ENCODE measurements at places on chromosomes 5 and 9.

DNA sequence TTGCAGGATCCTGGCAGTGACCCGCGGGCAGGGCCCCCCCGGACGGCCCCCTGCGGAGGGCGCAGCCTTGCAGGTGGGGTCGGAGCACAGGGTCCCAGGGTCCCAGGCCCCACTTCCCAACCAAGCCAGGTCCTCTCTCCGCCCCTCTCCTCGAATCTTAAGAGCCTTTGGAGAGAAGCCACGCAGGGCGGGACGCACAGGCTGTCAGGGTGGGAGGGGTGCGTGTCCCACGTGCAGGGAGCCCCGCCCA, 18.4 kb upstream of the EGFL7 start:
- no peak for DNase-seq

- no peak for DNase-seq
These were observed 52.5 kb upstream of the SEMA6A start for GRCh38 chr5:116626945-116627679.

GRCh38 chr9:99024959-99025358, 80.0 kb upstream of the TGFBR1 start:
- DNase-seq: no peak

GRCh38 chr9:136054798-136055714, 40.0 kb downstream of the NACC2 start:
- no peak for DNase-seq

DNA sequence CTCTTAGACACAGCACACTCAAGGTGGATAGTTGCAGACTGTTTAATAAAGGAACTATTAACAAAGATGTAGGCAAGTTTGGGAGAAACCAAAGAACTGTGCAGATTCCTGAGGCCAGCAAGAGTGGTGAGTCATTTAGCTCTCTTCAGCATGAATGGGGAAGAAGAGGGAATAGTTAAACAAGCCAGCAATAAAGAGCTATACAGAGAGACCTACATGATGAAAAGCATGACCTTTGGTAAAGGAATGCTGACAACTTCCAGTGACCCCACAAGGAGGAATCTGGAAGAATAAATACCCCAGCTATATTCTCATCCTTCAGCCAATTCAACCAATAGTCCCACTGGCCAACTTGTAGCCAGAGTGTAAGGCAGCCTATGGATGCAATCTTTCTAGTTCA, 706.0 kb upstream of the GRAMD2B start:
- peak; percentile 73 for DNase-seq

DNA sequence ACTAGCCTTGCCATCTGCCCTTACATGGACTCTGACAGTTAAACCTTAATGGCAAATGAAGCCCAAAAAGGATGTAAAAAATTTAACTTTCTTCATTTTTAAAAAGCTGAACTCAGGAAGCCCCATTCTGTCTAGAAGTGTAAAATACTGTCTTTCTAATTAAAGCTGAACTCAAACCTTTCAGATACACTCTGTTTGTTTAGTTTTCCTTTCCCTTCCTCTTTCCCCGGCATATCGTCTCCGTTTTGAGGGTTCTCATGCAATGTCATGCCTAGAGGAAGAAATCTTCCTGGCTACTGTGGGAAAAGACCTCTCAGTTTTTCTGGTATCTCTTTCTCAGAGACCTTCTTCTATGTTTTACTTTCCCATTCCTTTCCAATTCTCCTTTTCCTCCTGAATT, 841.5 kb downstream of the DTWD2 start:
- DNase-seq: no peak

DNA sequence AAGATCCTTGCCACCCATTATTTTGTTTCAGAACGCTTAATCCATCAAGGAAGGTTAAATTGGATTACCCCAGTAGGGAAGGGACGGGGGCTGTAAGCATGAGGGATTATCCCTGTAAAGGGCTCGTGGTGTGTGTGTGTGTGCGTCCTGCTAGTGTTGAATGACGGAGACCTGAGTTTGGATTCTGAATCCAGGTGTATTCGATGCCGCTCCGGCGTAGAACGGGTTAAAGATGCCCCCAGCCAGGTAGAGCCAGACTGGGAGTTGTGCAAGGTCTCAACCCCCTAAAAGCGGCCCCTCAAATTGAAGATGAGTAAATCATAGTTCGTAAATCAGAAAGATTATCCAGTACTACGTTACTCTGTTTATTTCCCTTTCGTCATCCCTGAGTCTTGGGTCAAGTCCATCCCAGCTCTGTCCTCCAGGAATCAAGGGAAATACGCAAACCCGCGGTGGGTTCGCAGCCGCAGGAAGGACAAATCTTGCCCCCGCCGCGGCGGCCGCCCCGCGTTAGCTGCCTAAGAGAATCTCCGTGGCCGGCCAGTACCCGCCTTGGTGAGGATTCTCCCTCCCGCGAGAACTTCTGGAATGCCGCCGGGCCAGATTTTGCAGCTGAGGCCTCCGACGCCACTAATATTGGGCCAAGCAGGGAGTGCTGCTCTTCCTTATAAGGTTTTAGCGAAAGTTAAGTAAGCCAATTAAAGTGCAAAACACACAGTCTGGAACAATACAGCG, 586 bp upstream of the MTAP start:
- peak; percentile 51 for DNase-seq

GRCh38 chr5:115542086-115542485, 2.5 kb downstream of the FEM1C start:
- DNase-seq: no peak

DNA sequence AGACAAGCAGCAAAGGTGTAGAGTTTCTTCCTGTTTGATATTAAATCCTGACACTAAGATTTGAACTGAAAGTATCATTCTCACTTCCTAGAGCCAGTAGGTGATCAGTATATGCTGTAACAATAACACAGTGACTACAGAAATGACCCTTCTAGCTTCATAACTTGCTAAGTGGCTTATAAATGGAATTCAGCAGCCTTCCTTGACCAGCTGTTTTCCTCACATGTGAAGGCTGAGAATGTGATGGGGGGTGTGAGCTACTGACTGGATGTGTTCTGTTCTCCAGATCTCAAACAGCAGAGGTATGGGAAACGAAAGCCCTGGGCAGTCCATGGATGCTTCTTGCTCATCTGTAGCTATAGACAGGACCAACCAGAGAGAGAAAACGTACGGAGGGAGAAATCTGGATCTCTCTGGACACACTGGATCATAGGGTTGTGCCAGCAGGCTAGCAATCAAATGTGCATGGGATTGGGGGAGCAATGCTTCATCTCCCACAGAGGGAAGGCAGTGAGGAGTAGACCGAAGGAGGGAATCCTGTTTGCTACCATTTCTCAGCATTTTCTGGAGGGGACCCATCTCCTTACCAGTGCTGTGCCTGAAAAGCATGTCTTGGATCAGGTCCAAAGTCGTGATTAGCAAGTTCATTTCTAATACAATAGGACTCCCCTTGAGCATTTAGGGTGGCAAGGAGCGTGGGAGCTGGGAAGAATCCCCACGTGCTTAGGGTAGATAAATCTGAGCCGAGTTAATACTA, 39.4 kb downstream of the TNFAIP8 start:
- no peak for DNase-seq

- no peak for DNase-seq
These were observed 185.4 kb downstream of the SH3GL2 start for GRCh38 chr9:17764306-17764705.

GRCh38 chr5:38250763-38251448, 7.5 kb upstream of the EGFLAM start:
- DNase-seq: no peak

DNA sequence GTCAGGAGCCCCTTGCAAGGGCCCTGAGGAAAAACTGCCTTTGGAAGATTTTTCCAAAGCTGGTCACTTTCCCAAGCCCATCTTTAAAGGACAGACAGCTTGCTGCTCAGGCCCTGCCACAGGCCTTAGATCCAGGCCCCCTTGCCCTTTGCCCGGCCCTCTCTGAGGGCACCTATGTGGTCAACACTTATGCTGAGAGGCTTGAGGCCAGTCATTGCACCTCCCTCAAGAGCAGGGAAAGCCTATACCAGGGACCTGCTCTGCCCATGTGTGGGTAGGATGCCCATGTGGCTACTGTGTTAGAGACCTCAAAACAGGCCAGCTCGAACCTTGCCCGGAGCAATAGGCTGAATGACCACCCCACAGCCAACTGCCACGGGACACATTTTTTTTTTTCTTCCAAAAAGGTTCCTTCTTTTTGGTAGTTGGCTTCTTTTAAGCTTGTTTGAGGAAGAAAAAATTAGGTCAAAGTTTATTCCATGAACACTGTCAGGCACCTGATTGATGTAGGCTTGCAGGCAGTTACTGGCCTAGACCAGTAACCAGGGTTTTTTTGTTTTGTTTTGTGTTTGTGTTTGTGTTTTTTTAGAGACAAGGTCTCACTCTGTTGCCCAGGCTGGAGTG, 3.8 kb downstream of the TCF7 start:
- DNase-seq: no peak

- DNase-seq: no peak
These were observed 15.6 kb downstream of the SPARC start for GRCh38 chr5:151670953-151671636.

GRCh38 chr5:76402251-76402885, 717 bp upstream of the IQGAP2 start:
- DNase-seq: no peak

DNA sequence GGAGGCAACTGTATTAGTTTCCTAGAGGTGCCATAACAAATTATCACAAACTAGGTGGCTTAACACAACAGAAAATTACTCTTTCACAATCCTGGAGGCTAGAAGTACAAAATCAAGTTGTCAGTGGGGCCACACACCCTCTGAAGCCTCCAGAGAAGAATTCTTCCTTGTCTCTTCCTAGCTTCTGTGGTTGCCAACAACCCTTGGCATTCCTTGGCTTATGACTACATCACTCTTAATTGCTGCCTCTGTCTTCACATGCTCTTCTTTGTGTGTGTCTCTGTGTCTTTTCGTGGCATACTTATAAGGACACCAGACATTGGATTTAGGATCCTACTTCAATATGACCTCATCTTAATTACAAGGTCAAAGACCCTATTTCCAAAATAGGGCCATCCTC, 327.5 kb downstream of the CHSY3 start:
- DNase-seq: no peak

GRCh38 chr5:167851416-167851815, 440.0 kb upstream of the WWC1 start:
- DNase-seq: no peak

DNA sequence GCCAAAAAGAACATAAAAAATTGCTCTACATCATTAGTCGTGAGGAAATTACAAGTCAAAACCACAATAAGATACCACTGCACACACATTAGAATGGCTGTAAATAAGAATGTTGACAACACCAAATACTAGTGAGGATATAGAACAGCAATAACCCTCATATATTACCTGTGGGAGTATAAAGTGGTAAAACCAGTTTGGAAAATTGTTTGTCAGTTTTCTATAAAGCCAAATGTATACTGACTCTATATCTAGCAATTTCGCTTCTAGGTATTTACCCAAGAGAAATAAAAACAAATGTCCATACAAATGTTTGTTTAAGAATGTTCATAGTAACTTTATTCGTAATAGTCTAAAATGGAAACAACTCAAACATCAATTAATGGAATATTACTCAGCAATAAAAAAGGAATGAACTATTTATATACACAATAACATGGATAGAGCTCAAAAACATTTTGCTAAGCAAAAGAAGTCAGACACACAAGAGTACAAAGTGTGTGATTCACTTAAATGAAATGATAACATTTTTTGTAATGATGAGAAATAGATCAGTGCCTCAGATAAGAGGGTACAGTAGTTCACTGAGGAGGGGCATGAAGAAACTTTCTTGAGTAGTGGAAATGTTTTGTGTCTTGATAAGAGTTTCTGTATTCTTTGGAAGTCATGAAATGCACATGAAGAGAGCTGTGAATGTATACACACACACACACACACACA, 219.6 kb upstream of the ZNF462 start:
- DNase-seq: no peak

Measured in COLO829 (cell line).